ENCODE measurements at places on chromosomes 12 and 14. TPM values are rescaled to one million over a fixed set of nuclear protein-coding genes. Genes with fewer than 3 reads are reported as not detected.

The ACOT6 gene
- total RNA-seq = not detected

The SLC7A7 gene
- total RNA-seq = 23.5 TPM

The KRT72 gene
- not detected for total RNA-seq

- H3K36me3 ChIP-seq = no peaks in the 10 kb centered on the region
- no peaks in the 10 kb centered on the region for H3K4me1 ChIP-seq
- no peak overlapping the region for H3K27ac ChIP-seq
- no peak for DNase-seq
Measured at GRCh38 chr12:123829561-123829960, 67.5 kb downstream of the DNAH10 start.

- no peaks in the 10 kb centered on the region for H3K4me1 ChIP-seq
- H3K27ac ChIP-seq = no peak overlapping the region
- no peak overlapping the region for H3K4me3 ChIP-seq
- DNase-seq = no peak
- H3K36me3 ChIP-seq = no peaks in the 10 kb centered on the region
Measured at GRCh38 chr12:30533558-30534265, 162.0 kb downstream of the IPO8 start.

GRCh38 chr12:3332188-3332587 is 158.8 kb upstream of the PRMT8 start:
- H3K4me3 ChIP-seq = no peak overlapping the region
- no peak for DNase-seq
- H3K27me3 ChIP-seq = no peaks in the 10 kb centered on the region
- no peaks in the 10 kb centered on the region for H3K4me1 ChIP-seq

GRCh38 chr12:105462831-105463230 is 132.3 kb downstream of the C12orf75 start:
- no peaks in the 10 kb centered on the region for H3K36me3 ChIP-seq
- H3K27me3 ChIP-seq = no peaks in the 10 kb centered on the region
- no peak overlapping the region for H3K4me3 ChIP-seq
- no peaks in the 10 kb centered on the region for H3K4me1 ChIP-seq

DNA sequence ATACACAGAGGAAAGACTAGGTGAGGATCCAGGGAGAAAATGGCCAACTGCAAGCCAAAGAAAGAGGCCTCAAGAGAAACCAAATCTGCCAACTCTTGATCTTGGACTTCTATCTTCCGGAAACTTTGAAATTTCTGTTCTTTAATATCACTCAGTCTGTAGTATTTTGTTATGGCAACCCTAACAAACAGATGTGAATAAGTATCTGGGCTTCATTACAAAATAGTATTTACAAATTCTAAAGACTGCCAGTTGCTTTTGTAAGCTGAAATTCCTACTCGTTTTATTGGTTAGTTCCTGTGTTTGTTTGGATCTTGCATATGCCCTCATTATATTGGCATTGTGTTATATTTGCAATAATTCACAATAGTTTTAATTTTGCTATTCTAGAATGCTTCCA is 143.2 kb upstream of the USP15 start:
- DNase-seq = no peak
- H3K36me3 ChIP-seq = no peaks in the 10 kb centered on the region
- H3K4me1 ChIP-seq = no peaks in the 10 kb centered on the region

GRCh38 chr14:61466905-61467280 is 145.5 kb downstream of the PRKCH start:
- H3K36me3 ChIP-seq = no peaks in the 10 kb centered on the region
- no peaks in the 10 kb centered on the region for H3K4me1 ChIP-seq
- H3K4me3 ChIP-seq = no peak overlapping the region
- DNase-seq = no peak

All from sigmoid colon (tissue), 7 donors.